Gastrocnemius medialis (tissue), 4 donors: ENCODE measurements at places on chromosomes 12 and 14. TPM values are rescaled to one million over a fixed set of nuclear protein-coding genes. Genes with fewer than 3 reads are reported as not detected.

DNA sequence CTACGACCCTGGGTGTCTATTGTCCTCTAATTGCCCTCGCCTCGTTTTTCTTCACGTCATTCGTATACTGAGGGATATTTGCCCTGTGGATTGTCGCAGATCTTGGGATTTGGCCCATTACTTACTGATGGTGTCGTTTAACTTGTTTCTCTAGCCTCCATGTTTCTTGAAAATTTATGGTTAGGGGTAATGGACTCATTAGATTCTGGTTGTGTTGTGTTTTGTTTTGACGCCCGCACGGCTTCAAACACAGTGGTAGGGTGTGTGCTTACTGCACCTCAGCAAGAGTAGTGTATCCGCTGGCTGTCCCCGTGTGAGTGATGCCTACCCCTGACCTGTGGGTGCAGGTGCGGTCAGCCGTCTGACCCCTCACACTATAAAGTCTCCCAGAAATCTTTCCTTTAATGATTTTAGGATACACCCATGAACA, 874 bp upstream of the RNU6-8 start:
- no peaks in the 10 kb centered on the region for H3K27me3 ChIP-seq
- H3K4me1 ChIP-seq, result peaks cover 11% of the 10 kb centered on the region
- H3K4me3 ChIP-seq, result peak overlapping the region; percentile 95
- peak overlapping the region; percentile 94 for H3K27ac ChIP-seq

DNA sequence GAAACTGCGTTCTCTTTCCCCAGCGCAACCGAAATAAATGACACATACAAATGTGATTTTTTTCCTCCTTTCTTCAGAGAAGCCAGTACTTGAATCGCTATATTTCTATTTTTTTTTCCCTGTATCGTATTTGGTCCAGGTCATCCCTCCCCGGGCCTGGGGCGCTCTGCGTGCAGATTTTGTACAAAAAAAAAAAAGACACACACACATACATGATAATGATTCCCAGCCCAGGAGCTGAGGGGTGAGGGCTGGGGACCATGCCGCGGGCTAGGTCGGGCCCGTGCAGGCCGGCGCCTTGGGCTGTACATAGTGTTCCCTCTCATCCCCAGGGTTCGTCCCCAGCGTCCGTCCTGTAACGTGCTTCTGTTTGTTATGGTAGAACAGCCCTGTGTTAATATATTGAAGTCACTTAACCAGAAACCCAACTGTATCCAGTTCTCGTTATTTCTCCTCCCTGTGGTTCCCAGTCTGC, 3.0 kb downstream of the HOXC9 start:
- H3K4me3 ChIP-seq, result peak overlapping the region; percentile 88
- no peak for DNase-seq
- H3K4me1 ChIP-seq, result peaks cover 37% of the 10 kb centered on the region
- H3K36me3 ChIP-seq, result no peaks in the 10 kb centered on the region
- H3K27me3 ChIP-seq, result no peaks in the 10 kb centered on the region
- H3K27ac ChIP-seq, result peak overlapping the region; percentile 99

GRCh38 chr12:3304436-3305165, 186.4 kb upstream of the PRMT8 start:
- H3K36me3 ChIP-seq, result no peaks in the 10 kb centered on the region
- H3K27me3 ChIP-seq, result no peaks in the 10 kb centered on the region
- DNase-seq, result no peak

DNA sequence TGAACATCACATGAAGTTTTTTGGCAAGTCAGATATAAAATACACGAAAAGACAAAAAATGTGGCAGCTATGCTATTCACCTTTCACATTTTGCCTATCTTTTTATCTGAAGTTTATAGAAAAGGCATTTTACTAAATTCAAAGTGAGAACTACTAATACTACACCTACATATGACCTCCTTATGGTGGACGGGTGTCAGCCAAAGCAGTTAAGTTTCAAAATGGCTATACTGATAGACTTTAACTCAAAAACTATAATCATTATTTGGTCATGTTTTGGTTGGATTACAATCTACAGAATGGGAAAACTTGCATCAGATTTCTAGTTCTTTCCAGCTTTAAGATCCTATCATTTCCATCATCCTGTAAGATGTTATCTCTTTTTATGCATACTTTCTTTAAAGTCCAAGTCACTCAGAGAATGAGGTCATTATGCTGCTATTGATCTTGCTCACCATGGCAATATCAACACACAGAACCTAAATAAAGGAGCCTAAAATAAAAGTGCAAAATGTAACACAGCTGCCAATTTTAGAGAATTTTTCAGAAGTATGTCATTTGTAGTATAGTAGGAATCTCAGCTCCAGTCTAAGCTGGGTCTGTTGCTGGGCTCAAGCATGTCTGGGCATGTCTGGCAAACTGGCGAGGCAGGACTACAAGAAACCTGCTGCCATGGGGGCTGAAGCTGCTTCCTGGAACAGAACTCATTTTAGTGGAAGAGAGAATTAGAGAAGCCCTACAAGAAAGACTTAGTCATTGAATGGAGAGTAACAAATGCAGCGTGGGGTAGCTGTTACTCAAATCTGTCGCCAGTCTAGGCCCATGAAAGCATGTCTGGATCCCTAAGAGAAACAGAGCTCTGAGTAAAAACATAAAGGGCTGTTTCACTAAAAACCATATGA, 7.6 kb upstream of the AEBP2 start:
- H3K4me1 ChIP-seq, result no peaks in the 10 kb centered on the region
- no peak for DNase-seq
- H3K36me3 ChIP-seq, result no peaks in the 10 kb centered on the region
- H3K4me3 ChIP-seq, result no peak overlapping the region
- no peak overlapping the region for H3K27ac ChIP-seq
- no peaks in the 10 kb centered on the region for H3K27me3 ChIP-seq

- H3K27ac ChIP-seq, result no peak overlapping the region
- H3K27me3 ChIP-seq, result no peaks in the 10 kb centered on the region
- no peak for DNase-seq
- no peaks in the 10 kb centered on the region for H3K4me1 ChIP-seq
These were observed 79.6 kb upstream of the MANSC4 start for GRCh38 chr12:27859648-27860047.

The CLEC4C gene
- not detected for total RNA-seq

GRCh38 chr14:65949711-65950516, 536.3 kb upstream of the CCDC196 start:
- H3K4me3 ChIP-seq, result no peak overlapping the region
- no peaks in the 10 kb centered on the region for H3K4me1 ChIP-seq
- no peaks in the 10 kb centered on the region for H3K36me3 ChIP-seq
- no peak overlapping the region for H3K27ac ChIP-seq

- H3K27me3 ChIP-seq, result no peaks in the 10 kb centered on the region
- peak overlapping the region; percentile 38 for H3K4me3 ChIP-seq
- DNase-seq, result peak; percentile 51
- H3K36me3 ChIP-seq, result peaks cover 65% of the 10 kb centered on the region
These were observed 7.9 kb downstream of the PFKM start for GRCh38 chr12:48126953-48127630.

- no peaks in the 10 kb centered on the region for H3K4me1 ChIP-seq
- H3K27me3 ChIP-seq, result no peaks in the 10 kb centered on the region
- no peak overlapping the region for H3K27ac ChIP-seq
- H3K4me3 ChIP-seq, result no peak overlapping the region
These were observed 413.2 kb downstream of the SOX5 start for GRCh38 chr12:23536293-23536692.

DNA sequence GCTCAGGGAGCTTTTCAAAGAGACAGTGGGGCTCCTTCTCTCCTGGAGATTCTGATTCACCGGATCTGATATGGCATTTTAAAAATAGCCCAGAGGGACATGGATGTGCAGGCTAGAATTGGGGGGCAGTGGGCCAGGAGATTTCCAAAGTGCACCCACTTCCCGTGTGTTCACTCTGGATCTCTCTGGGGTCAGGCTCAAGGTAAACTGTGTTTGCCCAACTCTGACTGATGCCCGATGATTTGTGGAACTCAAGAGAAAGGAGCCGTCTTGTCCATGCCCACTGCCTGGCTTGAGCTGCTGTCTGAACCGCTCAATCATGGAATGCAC, 17.9 kb downstream of the FAM181A start:
- no peaks in the 10 kb centered on the region for H3K27me3 ChIP-seq
- peaks cover 94% of the 10 kb centered on the region for H3K4me1 ChIP-seq
- no peak overlapping the region for H3K4me3 ChIP-seq
- no peaks in the 10 kb centered on the region for H3K36me3 ChIP-seq
- peak overlapping the region; percentile 97 for H3K27ac ChIP-seq
- peak; percentile 71 for DNase-seq

DNA sequence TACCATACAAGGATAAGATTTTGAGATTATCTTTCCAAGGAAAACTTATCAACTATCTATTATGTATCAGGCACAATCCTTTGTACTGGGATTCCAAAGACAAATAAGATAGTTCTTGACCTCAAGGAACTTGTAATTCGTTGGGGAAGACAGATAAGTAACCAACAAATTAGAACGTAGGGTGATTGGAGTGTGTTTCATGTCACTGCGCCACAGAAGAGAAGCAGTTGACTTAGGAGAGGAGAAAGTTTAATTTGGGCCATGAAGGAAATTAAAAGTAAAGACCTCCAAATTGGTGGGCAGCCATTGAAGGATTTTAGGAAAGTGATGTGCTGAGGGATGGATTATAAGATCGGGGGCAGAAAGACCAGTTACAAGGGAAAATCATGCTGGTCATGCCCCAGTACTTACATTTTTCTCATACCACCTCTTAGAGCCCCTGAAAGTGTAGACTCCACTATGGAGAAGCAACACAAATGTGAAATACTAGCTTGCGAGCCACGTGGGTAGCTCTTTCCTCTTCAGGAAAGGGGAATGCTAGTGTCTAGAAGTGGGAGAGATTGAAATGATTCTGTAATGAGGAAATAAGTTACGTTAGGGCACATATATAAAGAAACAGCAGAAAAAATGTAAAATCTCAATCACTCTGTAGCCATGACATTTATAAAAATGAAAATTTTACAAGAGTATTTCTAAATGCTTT, 148.7 kb downstream of the ETV6 start:
- peak overlapping the region; percentile 85 for H3K27ac ChIP-seq
- H3K4me1 ChIP-seq, result peaks cover 54% of the 10 kb centered on the region
- no peak for DNase-seq
- H3K36me3 ChIP-seq, result no peaks in the 10 kb centered on the region
- no peak overlapping the region for H3K4me3 ChIP-seq
- H3K27me3 ChIP-seq, result no peaks in the 10 kb centered on the region

GRCh38 chr14:83733670-83734069, 1796.3 kb upstream of the FLRT2 start:
- no peaks in the 10 kb centered on the region for H3K4me1 ChIP-seq
- DNase-seq, result no peak
- no peaks in the 10 kb centered on the region for H3K36me3 ChIP-seq
- no peak overlapping the region for H3K27ac ChIP-seq

The KRT72 gene
- not detected for total RNA-seq

GRCh38 chr12:10395390-10395998, 5.7 kb upstream of the KLRK1 start:
- H3K36me3 ChIP-seq, result no peaks in the 10 kb centered on the region
- no peaks in the 10 kb centered on the region for H3K4me1 ChIP-seq
- H3K27me3 ChIP-seq, result no peaks in the 10 kb centered on the region
- DNase-seq, result peak; percentile 27
- H3K27ac ChIP-seq, result no peak overlapping the region

GRCh38 chr14:38121320-38122020, 86.2 kb upstream of the SSTR1 start:
- no peak for DNase-seq
- no peaks in the 10 kb centered on the region for H3K4me1 ChIP-seq
- no peak overlapping the region for H3K4me3 ChIP-seq
- no peaks in the 10 kb centered on the region for H3K36me3 ChIP-seq
- H3K27me3 ChIP-seq, result no peaks in the 10 kb centered on the region

GRCh38 chr12:89382328-89382727, 30.0 kb upstream of the DUSP6 start:
- peaks cover 5% of the 10 kb centered on the region for H3K4me1 ChIP-seq
- H3K27ac ChIP-seq, result no peak overlapping the region
- DNase-seq, result no peak
- no peak overlapping the region for H3K4me3 ChIP-seq
- H3K36me3 ChIP-seq, result no peaks in the 10 kb centered on the region

- H3K36me3 ChIP-seq, result no peaks in the 10 kb centered on the region
- no peaks in the 10 kb centered on the region for H3K4me1 ChIP-seq
- no peak overlapping the region for H3K4me3 ChIP-seq
- H3K27ac ChIP-seq, result no peak overlapping the region
These were observed 200.9 kb upstream of the DAAM1 start for GRCh38 chr14:58987591-58987990.

The DEGS2 gene
- 0.22 TPM for total RNA-seq

GRCh38 chr14:21346532-21347135, 37.2 kb downstream of the SUPT16H start:
- no peak overlapping the region for H3K4me3 ChIP-seq
- H3K27me3 ChIP-seq, result no peaks in the 10 kb centered on the region
- H3K27ac ChIP-seq, result no peak overlapping the region
- peaks cover 13% of the 10 kb centered on the region for H3K36me3 ChIP-seq
- H3K4me1 ChIP-seq, result no peaks in the 10 kb centered on the region

DNA sequence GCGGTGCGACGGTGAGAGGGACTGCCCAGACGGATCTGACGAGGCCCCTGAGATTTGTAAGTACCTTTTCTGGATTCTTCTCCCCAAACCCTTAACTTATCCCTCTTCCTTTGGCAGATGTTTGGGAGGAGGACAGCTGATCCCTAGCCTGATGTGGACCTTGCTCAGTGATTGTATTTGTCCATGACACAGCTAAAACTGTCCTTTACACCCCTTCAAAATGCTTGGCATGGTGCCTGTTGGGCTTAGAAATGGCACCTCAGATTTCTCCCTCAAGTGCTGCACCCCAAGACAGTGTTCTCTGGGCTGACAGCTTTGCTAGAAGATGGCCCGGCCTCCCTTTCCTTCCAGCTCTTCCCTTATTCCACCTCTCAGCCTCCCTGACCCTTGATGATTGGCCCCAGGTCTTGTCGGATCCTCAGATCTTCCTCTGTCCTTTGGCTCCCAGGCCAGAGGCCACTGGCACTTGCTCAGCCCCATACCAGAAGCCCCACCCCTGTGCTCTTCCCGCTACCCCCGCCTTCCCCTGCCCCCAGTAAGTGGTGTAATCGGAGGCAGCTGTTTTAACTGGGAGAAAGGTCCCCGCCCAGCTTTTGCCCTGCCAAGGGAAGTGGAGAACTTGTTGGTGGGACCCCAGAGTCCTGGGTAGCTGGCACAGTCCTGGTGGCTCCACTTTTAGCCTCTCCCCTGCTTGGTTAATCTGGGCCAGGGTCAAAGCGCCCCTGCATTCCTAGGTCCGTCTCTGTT, 8.7 kb downstream of the LRP1-AS start:
- peak; percentile 72 for DNase-seq
- peaks cover 12% of the 10 kb centered on the region for H3K4me1 ChIP-seq
- no peak overlapping the region for H3K4me3 ChIP-seq
- no peaks in the 10 kb centered on the region for H3K36me3 ChIP-seq
- no peaks in the 10 kb centered on the region for H3K27me3 ChIP-seq

The LMNTD1 gene
- not detected for total RNA-seq

- peaks cover 25% of the 10 kb centered on the region for H3K4me1 ChIP-seq
- no peaks in the 10 kb centered on the region for H3K36me3 ChIP-seq
- H3K4me3 ChIP-seq, result no peak overlapping the region
- DNase-seq, result no peak
These were observed 80.2 kb upstream of the NUDT4 start for GRCh38 chr12:93297536-93297935.

GRCh38 chr14:96911499-96912149, 114.4 kb downstream of the VRK1 start:
- no peaks in the 10 kb centered on the region for H3K4me1 ChIP-seq
- no peaks in the 10 kb centered on the region for H3K27me3 ChIP-seq
- H3K4me3 ChIP-seq, result no peak overlapping the region
- no peak overlapping the region for H3K27ac ChIP-seq
- no peaks in the 10 kb centered on the region for H3K36me3 ChIP-seq

The DNAH10 gene
- 0.18 TPM for total RNA-seq

GRCh38 chr14:63454863-63455622, 88.1 kb downstream of the PPP2R5E start:
- no peaks in the 10 kb centered on the region for H3K27me3 ChIP-seq
- no peak for DNase-seq
- H3K36me3 ChIP-seq, result no peaks in the 10 kb centered on the region
- peaks cover 23% of the 10 kb centered on the region for H3K4me1 ChIP-seq
- H3K27ac ChIP-seq, result no peak overlapping the region

The PWP1 gene
- 54.3 TPM for total RNA-seq
